Cortex of kidney (tissue), 1 donor: ENCODE measurements at places on chromosomes 1 and 21.

GRCh38 chr1:66443793-66444192 lies 90.2 kb upstream of the SGIP1 start:
- no peak for DNase-seq

GRCh38 chr1:1578371-1578940 lies 3.8 kb upstream of the SSU72 start:
- DNase-seq = no peak

DNA sequence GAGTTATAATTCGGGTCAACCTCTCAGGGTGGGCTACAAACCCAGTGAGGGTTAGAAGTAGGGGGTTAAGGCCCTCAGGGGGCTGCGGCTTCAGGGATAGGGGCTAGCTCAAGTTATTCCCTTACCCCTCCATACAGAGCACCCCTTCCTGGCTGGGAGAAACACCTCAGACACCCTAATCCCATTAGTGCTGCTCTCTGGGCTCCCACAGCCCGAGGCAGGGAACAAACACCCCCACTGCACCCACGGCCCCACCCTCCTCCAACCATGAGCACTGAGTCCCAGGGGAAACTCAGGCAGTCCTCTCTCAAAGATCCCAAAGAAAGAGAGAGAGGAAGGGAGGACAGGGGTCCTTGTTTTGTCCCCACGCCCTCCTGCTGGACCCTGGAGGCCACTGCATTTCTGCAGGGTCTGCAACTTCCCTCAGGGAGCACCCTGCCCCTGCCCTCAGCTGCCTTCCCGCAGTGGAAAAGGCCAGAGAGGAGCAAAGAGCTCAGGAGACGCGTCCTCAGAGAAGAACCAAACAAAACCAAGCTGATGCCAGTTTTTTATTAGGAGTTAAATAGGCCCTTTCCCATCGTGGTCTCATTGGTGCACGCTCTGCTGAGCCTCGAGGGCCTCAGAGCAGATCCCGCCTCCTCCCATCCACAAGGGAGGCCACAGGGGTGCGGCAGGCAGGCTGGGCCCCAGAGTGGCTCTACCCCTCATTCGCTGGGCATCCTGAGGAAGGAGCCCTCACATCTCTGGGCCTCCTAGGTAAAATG lies 1.4 kb upstream of the S100A4 start:
- DNase-seq = no peak

- DNase-seq = no peak
Observed at GRCh38 chr1:214603819-214604252, 841 bp downstream of the CENPF start.

DNA sequence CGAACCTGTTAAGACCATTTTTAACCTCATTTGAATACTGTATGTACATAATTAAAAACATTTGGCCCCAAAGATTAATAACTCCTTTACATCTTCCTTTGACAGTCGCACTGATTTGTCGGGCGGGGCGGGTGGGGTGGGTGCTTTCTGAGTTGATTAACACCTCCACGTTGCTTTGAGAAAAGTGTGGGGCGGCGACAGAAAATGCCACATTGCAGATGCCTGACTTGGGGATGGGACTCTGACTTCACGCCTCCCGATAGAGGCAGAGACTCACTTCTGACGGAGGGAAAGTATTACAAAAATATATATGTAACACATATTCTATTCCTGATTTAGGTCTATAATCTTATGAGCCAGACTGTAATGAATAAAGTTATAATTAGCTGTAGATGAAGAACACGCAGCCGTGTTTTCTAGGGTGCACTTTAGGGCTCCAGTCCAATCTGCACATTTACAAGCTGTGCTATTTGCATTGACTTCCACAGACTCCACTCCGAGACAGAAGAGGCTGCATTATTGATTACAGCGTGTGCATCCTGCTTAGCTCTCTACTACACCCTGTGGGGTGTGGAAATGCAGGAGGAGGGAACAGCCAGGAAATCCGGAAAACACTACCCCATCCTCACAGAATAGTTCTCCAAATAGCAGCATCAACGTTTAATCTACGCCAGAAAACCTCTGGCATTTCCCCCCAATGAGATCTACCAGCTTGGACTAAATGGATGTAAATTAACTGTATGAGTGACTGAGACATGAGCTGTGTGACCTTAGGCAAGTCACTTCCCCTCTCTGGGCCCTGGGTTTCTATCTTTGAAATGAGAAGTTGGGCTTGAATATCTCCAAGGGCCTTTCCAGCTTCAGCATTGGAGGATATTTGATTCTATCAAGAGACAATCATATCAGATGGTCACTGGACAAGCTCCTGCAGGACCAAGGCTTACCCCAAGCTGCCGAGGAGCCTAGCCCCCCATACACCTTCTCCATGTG lies 308.0 kb downstream of the RRAGC start:
- DNase-seq = no peak

DNA sequence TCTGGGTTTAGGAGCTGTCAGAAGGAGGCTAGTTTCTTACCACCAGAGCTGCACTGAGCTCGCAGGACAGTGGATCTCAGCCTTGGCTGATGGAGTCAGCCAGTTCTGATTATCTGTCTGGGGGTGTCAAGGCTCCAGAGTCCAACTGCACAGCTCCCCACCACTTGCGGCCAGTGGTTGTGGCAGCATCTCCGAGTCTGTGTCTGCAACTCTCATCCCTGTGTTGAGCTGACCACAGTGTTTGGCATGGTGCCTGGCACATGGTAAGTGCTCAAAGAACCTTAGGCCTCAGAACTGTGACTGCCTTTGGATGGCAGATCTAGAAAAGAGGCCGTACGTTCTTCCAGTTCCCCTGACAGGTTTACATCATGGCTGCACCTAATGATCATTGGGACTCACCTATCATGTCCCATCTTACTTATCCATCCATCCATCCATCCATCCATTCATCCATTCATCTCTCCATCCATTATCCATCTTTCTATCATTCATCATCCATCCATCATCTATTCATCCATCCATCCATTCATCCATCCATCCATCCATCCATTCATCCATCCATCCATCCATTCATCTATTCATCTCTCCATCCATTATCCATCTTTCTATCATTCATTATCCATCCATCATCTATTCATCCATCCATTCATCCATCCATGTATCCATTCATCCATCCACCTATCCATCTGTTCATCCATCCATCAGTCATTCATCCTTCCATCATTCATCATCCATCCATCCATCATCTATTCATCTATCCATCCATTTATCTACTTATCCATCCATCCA lies 114.5 kb downstream of the CRYAA start:
- no peak for DNase-seq

DNA sequence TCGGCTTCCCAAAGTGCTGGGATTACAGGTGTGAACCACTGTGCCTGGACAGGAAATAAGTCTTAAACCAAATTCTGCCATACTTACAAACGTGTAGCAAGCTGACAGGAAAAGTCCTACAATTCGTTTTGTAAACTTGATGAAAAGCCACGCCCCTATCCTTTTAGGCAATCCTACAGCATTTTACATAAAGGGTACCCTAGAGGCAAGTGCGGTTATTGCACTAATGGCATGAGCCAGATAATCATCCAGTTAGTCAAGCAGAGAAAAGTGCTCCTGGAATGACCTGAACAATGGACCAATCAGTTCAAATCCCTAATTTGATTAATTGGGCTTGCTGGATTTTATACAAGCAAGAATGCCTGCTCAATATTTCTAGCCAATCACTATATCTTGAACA lies 338.2 kb downstream of the KIF26B start:
- no peak for DNase-seq

- DNase-seq = no peak
Observed at GRCh38 chr1:112866151-112866550, 89.8 kb downstream of the SLC16A1 start.

- no peak for DNase-seq
Observed at GRCh38 chr1:53393325-53393792, 65.5 kb upstream of the LRP8 start.

DNA sequence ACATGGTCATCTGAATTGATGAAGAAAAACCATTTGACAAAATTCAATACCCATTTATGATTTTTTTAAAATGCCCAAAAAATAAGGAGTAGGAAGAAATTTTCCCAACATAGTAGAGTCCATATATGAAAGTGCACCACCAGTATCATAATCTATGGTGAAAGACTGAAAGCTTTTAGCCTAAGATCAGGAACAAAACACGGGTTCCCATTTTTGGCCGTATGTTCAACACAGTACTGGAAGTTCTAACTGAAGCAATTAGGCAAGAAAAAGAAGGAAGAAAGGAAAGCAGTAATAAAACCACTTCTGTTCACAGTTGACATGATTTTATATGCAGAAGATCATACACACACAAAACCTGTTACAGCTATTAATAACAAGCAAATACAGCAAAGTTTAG lies 227.8 kb upstream of the RAB4A start:
- no peak for DNase-seq

GRCh38 chr21:36854391-36854790 lies 112.1 kb downstream of the HLCS start:
- no peak for DNase-seq

- DNase-seq = no peak
Observed at GRCh38 chr1:240927821-240928220, 315.9 kb upstream of the GREM2 start.

DNA sequence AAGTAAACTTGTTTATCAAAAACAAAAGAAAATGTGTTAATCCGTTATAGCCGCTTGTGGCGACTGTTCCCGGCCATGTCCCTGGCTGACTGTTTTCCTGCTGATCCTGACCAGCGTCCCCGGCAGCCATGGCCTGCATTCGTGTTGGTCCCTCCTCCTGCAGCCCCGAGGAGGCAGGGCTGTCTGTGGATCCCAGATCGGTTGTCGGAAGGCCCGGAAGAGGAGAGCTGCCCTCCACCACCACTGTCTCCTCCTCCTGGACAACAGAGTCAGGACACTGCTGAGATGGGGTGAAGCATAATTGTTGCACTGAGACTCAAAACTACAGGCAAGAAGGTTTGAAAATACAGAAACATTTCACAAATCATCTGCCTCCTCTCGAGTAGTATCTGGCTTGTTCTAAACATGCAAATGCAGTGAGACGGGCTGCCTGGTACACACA lies 3.6 kb upstream of the MXRA8 start:
- DNase-seq = no peak

DNA sequence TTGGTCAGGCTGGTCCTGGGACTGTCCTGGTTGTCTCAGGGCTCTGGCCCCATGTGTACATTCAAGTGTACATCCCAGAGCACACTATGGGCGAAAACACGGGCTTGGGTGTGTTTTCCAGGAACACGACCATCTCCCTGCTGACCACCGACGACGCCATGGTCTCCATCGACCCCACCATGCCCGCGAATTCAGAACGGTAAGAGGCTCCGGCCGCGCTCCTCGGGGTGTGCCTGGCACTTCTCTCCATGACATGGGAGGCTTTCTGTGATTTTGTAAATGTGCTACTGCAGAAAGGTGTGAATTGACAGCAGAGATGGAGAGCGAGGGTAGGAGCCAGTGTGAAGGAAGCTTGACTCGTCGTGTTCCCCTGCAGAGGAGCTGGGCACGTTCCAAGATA lies 34.4 kb downstream of the PDE9A start:
- DNase-seq = no peak

DNA sequence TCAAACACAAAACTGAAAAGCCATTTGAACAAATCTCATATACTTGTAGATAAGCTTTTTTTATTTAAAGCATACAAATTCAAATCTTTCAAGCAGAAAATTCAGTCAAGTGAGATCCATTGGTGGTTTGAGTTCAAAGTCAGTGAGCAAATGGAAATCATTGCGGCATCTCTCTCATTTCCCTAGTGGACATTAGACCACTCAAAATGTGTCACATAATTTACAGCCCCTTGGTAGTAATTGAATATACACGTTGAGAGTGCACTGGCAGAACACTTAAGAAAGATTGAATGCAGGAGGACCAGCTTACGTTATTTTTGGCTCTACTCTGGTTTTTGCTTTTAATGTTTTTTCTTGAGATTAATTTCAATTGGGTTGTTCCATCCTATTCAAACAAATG lies 633.7 kb downstream of the USP25 start:
- DNase-seq = no peak

GRCh38 chr1:28811369-28811765 lies 603 bp upstream of the OPRD1 start:
- DNase-seq = no peak

- DNase-seq = no peak
Observed at GRCh38 chr21:38490411-38491020, 7.8 kb downstream of the ERG start.

- no peak for DNase-seq
Observed at GRCh38 chr1:109850827-109851226, 59.8 kb upstream of the CSF1 start.

GRCh38 chr1:42934541-42935312 lies 23.9 kb downstream of the SLC2A1 start:
- DNase-seq = no peak
